ENCODE measurements at places on chromosomes 1 and 21.
A peak's percentile ranks its signal among the peaks of the same experiment; 100 is the strongest.

GRCh38 chr21:24903994-24904635, 703.2 kb downstream of the MRPL39 start:
- no peak for DNase-seq

DNA sequence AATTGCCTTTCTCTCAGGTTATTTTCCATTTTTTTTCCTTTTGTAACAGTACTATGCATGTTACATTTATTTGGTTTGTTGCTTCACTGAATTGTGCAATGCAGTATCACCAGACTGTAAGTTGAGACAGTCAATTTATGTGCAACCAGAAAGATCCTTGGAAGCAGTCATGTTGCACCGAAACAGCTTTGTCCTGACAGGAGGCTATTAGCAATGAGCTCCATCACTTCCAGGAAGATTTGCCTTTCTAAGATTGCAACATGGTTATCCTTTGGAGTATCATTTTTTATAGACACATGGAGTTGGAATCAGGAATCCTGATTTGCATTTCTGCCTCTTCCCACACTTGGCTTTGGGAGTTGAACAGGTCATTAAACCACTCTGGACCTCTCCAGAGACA, 84.5 kb upstream of the ST6GALNAC5 start:
- no peak for DNase-seq

GRCh38 chr21:29477347-29477746, 178.6 kb downstream of the BACH1 start:
- no peak for DNase-seq

DNA sequence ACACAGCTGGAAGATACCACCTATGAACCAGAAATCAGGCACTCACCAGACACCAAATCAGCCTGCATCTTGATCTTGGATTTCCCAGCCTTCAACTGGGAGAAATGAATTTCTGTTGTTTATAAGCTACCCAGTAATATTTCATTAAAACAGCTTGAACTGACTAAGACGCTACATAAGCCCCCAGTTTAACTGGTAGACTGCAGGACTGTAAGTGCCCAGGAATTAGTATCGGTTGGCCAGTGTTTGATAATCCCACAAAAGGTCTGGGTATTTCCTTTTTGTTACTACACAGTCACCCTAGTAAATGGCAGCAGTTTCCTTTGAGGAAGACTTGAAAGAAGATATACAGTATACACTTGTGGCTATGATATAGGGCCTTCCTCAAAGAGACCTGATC, 7.3 kb upstream of the SLC35D1 start:
- DNase-seq: no peak

- no peak for DNase-seq
Measured at GRCh38 chr21:31553926-31554325, 105.6 kb upstream of the SOD1 start.

DNA sequence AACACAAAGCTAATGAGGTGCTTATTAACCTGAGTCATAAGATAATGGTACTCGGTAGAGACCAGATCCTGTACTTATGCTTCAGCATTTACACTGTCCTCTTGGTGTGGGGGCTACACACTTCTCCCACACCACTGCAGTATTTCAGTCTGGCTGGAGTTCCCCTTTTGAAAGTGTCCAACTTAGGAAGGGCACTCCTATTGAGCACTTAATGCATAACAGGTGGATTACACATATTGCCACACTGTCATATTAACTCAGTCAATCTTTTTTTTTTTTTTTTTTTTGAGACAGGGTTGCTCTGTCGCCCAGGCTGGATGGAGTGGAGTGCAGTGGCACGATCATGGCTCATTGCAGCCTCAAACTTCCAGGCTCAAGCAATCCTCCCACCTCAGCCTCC, 1.5 kb downstream of the GPATCH4 start:
- DNase-seq: no peak

DNA sequence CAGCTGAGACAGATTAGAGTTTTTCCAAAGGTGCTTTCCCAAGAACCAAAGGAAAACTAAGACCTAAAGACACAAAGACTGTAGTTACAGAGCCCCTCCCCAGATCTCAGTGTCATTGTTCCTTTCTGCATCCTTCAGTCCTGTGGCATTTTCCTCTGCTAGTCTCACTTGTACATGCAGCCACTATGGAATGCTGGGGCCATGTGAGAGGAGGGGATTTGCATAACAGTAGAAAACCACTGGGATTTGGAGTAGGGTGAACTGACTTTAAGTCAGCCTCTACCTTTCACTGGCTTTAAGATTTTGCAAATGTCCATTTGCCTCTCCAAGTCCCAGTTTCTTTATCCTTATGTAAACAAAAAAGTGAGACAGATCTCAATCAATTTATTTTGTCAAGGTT, 119.4 kb upstream of the F3 start:
- no peak for DNase-seq

DNA sequence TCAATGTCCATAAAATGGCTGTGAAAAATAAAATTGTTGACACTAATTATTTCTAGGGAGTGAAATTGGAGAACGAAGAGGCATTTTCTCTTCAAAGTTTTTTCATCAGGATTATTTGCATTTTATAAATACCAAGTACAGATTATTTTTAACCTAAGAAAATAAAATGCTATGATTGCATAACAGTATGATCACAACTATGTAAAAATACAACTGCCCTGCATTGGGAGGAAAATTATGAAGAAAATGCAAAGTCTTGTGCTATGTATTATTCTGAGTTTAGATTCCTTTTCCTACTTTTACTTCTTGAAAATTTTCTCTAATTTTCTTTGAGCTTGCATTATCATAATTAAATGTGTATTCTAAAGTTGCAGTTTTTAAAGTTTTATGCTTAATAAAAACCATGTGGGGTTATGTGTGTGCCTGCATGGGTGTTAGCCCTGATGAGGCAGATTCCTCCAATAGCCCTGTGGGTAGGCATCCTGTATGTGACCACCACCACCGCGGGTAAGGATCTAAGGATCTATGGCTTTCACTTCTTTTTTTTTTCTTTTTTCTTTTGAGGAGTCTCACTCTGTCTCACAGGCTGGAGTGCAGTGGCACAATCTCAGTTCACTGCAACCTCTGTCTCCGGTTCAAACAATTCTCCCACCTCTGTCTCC, 24.7 kb downstream of the STX6 start:
- no peak for DNase-seq

DNA sequence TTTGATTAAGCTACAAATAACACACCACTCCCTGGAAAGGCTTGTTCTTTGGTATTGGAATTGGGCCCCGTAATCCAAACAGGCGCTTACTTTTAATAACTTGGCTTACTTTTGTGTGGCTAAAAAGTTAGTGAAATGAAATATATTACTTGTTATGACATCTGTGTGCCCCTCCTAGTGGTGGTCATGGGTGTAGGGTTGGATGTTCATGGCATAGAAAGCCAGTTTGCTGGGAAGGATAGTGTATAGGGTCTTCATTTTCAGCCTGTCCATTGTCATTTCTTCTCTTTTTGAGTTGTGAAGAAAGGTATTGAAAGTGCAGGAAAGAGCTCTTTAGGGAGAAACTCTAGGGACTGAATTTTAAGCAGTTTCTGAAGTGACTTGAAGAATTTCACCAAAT, 5.9 kb downstream of the CDC14A start:
- DNase-seq: no peak

DNA sequence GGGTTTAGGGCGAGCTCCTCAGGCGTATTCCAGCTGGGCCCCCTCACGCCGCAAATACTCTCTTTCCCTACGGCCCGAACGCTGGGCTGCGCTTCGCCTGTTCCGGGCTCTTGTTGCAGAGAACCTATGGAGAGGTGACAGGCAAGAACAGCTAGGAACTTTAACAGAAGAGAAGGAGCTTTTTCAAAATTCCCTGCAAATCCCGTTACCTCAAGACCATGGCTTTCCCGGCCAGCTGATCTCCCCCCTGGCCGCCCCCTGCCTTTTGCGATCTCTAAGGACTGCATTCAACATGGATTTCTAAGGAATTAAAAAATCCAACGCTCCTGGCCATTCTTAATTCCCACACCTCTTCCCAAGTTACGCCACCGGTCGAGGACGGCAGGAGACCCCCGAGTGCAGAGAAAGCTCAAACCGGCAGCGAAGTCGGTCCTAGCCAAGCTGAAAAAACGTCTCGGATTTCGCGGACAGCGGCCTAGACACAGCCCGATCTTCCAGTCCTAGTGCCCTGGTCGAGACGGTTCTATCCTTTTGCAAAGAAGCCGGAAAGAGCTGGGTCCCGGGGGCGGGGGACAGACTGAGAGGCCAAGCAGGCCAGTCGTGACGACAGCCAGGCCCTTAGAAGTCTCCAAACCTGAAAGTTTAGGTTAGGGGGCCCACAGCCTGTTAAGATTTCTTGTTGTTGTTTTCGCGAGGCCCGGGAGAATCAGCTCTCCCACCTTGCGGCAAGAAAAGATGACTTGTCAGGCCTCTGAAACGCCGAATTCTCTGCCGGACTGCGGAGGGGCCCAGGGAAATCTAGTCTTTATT, 1.1 kb upstream of the TBX15 start:
- no peak for DNase-seq

GRCh38 chr1:19360843-19361610, 48.9 kb downstream of the SLC66A1 start:
- no peak for DNase-seq

GRCh38 chr21:46154955-46155513, 345 bp downstream of the FTCD start:
- DNase-seq: peak; percentile 10

GRCh38 chr1:15961492-15961891, 14.4 kb downstream of the ZBTB17 start:
- DNase-seq: no peak

DNA sequence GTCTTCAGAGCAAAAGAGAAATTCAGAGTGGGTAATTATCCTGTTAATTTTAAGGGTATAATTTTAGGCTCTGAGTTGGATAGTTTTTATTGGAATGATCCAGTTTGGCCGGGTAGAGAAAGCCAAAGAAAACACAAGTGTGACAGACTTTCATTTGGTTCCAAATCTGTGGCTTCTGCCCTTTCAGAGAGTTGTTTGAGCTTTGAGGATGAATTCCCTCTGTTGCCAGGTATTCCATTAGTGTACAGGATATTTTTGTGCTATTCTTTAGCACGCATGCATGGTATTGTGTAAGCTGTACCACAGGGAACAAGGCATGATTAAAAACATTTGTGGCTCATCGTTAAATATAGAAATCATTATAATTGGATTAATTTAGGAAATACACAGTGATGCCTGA, 384.4 kb downstream of the ADGRL2 start:
- no peak for DNase-seq

- peak; percentile 69 for DNase-seq
Measured at GRCh38 chr1:11802973-11803885, 2.5 kb downstream of the MTHFR start.

- no peak for DNase-seq
Measured at GRCh38 chr1:235588156-235588555, 61.4 kb downstream of the GNG4 start.

- no peak for DNase-seq
Measured at GRCh38 chr21:45547545-45547900, 5.3 kb upstream of the SLC19A1 start.

- DNase-seq: no peak
Measured at GRCh38 chr1:53947172-53947907, 1.2 kb downstream of the LRRC42 start.

GRCh38 chr1:239999170-239999569, 92.5 kb upstream of the FMN2 start:
- DNase-seq: no peak

GRCh38 chr1:184937729-184938128, 36.6 kb downstream of the NIBAN1 start:
- DNase-seq: no peak

GRCh38 chr1:169511316-169512005, 25.7 kb upstream of the SLC19A2 start:
- no peak for DNase-seq

DNA sequence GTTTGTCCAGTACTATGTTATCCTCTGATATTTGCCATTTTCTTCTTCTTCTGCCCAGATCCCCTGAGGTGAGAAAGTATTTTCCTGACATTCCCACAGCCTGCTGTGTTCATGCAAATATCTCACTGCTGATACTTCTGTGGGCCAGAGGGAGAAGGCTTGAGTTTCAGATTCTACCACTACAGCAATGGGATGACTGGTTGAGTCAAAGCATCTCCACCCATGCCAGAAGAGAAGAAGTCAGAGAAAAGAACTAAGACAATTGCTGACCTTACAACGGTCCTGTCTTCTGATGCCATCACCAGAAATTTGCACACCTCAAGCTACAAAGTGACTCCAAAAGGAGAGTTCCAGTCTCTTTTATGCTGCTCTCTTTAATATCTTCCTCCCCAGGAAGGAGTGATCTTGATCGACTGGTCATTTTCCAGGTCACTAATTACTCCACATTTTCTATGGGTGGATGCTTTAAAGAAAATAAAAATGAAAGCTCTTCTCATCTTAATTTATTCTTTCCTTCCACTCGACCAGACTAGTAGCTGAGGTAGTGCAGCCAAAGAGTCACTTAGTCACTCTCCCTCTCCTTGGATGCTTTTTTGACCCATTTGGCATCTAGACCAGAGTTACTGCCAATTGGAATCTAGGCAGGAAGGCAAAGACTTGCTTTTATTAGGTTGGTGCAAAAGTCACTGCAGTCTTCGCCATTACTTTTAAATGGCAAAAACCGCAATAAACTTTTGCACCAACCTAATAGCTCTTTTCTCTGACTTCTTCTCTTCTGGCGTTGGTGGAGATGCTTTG, 195.1 kb downstream of the PTPRC start:
- no peak for DNase-seq

- DNase-seq: no peak
Measured at GRCh38 chr1:205365945-205366463, 9.3 kb upstream of the KLHDC8A start.

DNA sequence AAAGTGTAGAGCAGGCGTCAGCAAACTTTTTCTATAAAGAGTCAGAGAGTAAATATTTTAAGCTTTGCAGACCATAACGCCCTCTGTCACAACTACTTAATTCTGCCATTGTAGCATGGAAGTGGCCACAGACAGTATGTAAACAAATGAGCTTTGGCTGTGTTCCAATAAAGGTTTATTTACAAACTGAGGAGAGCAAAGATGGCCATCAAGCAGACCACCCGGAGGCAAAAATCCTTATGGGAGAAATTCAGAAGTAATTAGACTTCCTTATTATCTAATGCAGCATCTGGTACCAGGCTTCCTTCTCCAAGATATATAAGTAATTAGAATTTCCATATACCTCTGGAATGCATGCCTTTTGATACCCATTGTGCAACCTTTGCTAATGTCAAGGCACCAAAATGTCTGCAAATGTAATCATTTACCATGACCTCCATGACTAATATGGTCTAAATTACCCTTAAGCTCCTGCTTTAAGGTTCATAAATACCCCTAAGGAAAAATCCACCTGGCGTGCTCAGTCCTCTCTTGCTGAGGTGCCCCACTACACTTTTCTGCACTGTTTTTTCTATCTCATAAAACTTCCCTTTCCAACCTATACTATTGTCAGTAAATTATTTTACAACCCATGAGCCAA, 377.8 kb downstream of the MATN1 start:
- no peak for DNase-seq

DNA sequence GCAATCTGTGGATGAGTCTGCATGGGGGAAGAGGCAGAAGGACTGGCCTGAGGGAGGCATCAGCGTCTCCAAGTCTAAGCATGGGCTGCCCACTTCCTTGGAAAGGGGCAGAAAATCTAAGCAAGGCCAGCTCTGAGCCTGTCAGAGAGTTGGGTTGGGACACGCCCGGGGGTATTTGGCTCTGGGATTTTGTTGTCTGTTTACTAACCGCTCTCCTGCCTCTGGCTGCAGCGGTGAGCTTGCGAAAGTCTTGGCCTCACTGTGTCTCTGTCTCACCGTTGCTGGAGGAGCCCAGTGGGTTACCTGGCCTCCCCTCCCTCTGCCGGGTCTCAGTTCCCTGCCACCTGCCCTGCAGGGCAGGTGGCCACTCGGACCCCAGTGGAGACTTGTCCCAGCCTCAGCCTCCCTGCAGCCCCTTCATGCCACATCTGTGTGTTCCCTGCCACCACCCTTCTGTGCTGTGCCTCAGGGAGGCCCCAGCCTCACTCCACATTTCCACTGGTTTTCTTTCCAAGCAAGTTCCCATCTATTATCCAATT, 33.7 kb downstream of the EDN2 start:
- no peak for DNase-seq
